Progenitor cell of endocrine pancreas (in vitro differentiated cells): ENCODE measurements at places on chromosomes 1 and 21. TPM values are rescaled to one million over a fixed set of nuclear protein-coding genes. Genes with fewer than 3 reads are reported as not detected.

Gene PBXIP1
- 69.1 and 69.5 TPM in 2 replicates for total RNA-seq

Gene VWA5B1
- 0.19 and 0.24 TPM in 2 replicates for total RNA-seq

Gene PKLR
- total RNA-seq = 0.16 and 0.57 TPM in 2 replicates

Gene C1orf94
- not detected in 2 replicates for total RNA-seq

- peaks cover 2% of the 10 kb centered on the region for H3K36me3 ChIP-seq
- peaks cover 42% of the 10 kb centered on the region for H3K4me1 ChIP-seq
These were observed 14.0 kb upstream of the UMODL1 start for GRCh38 chr21:42056996-42057689.

GRCh38 chr1:228514421-228514820 is 27.2 kb downstream of the RNF187 start:
- no peaks in the 10 kb centered on the region for H3K36me3 ChIP-seq
- H3K4me1 ChIP-seq = no peaks in the 10 kb centered on the region
- no peak overlapping the region for H3K4me3 ChIP-seq
- H3K27ac ChIP-seq = no peak overlapping the region
- H3K27me3 ChIP-seq = peaks cover 75% of the 10 kb centered on the region
- DNase-seq = no peak

- peaks cover 14% of the 10 kb centered on the region for H3K27me3 ChIP-seq
- peaks cover 9% of the 10 kb centered on the region for H3K4me1 ChIP-seq
- peak overlapping the region; percentile 78 for H3K27ac ChIP-seq
- H3K36me3 ChIP-seq = peaks cover 2% of the 10 kb centered on the region
- peak; percentile 42 for DNase-seq
These were observed 574 bp downstream of the ITPKB start for GRCh38 chr1:226738421-226738994.

- no peak overlapping the region for H3K4me3 ChIP-seq
- H3K4me1 ChIP-seq = peaks cover 2% of the 10 kb centered on the region
- DNase-seq = no peak
- H3K36me3 ChIP-seq = no peaks in the 10 kb centered on the region
- H3K27ac ChIP-seq = no peak overlapping the region
These were observed 20.0 kb upstream of the BCAR3 start for GRCh38 chr1:93701629-93702028.

GRCh38 chr1:86914601-86914997 is at the start of gene HS2ST1:
Gene HS2ST1, plus strand, starts transcription at chr1:86914635.
- H3K4me3 ChIP-seq = no peak within 1 kb of the TSS
- no peak for DNase-seq
- peaks cover 18% of the 10 kb centered on the region for H3K4me1 ChIP-seq
- H3K27ac ChIP-seq = no peak within 1 kb of the TSS

DNA sequence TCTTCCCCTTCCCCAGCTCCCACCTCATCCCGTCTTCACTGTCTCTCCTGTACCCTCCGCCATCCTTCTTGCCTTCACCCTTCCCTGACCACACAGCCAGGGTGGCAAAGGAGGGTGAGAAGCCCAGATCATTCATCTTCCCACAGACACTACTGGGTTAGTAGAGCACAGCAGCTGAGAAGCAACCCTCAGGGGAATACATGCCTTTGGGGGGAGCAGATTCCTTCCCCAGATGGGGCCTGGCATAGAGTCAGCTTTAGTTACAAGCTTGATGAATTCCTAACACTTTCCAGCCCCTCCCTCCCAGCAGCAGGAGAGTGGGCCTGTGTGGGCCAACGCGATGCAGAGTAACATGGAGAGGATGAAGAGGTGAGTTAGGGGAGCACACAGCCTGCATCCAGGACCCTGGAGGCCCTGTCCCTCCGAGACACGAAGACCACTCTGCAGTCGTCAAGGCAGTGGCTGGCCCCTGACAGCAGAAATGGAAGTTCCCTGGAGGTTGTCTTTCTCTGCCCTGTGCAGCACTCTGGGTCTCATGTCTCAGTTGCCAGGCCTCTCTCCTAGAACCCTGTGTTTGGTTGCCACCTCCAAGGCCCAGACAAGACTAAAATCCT is 8.8 kb upstream of the BTG2 start:
- H3K4me3 ChIP-seq = no peak overlapping the region
- no peaks in the 10 kb centered on the region for H3K27me3 ChIP-seq
- no peaks in the 10 kb centered on the region for H3K36me3 ChIP-seq
- DNase-seq = no peak
- H3K4me1 ChIP-seq = peaks cover 13% of the 10 kb centered on the region
- no peak overlapping the region for H3K27ac ChIP-seq

GRCh38 chr21:42079008-42079938 is 8.2 kb downstream of the UMODL1 start:
- H3K4me3 ChIP-seq = no peak overlapping the region
- peak overlapping the region; percentile 41 for H3K27ac ChIP-seq
- H3K4me1 ChIP-seq = peaks cover 14% of the 10 kb centered on the region
- H3K36me3 ChIP-seq = no peaks in the 10 kb centered on the region
- H3K27me3 ChIP-seq = peaks cover 25% of the 10 kb centered on the region
